ENCODE measurements at places on chromosomes 3 and 15.

- DNase-seq: no peak
These were observed 117.8 kb upstream of the KCNH8 start for GRCh38 chr3:19030522-19030839.

DNA sequence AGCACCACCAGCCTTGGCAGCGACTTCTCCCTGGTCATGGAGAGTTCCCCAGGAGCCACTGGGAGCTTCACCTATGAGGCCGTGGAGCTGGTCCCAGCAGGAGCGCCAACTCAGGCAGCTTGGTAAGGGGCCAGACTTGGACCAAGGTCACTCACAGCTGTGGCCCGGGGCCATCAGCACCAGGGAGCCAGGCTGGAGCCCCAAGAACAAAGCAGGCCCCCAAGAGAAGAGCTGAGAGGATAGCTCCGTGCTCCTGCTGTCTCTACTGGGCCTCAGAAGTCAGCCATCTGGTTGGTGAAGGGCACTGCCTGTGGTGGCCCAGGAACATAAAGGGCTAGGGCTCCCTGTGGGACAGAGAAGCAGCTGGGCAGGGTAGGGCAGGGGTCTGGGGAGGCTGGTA is 14.7 kb upstream of the CPNE9 start:
- no peak for DNase-seq

DNA sequence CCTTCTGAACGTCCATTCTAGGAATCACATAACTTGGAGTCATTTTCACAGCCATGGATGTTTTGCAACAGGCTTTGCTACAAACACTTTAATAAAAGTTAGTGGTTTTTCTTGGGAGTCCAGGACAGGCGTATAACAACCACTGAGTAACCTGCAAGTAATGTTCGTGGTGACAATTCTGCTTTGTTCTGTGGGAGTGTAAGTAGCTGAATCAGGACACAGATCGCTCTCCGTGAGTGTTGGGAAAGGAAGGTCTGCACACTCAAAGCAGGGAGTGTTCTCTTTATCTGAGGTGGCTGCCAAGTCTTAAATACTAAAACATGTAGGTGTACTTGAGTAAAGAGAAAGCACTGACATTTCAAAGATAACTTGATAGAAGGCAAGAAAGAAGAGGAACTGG is 7.9 kb upstream of the BNC1 start:
- no peak for DNase-seq

GRCh38 chr3:20537234-20537633 is 351.2 kb upstream of the SGO1 start:
- DNase-seq: no peak

DNA sequence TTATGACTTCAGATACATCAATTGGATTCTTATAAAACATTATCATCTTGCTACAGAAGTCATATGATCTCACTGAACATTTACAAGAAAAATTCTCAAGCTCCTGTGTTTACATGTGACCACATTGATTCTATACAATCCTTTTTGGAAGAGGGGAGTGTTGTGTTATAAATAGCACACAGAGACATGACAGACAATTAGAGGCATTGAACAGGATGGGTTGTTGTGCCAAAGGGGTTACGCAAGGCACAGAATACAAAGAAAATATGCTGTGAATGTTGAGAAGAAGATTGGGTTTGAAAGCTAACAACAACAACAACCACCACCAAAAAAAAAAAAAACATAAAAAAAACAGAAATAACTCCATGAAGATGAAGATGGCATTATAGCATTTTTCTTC is 32.5 kb upstream of the TBL1XR1 start:
- DNase-seq: no peak

- DNase-seq: no peak
These were observed 51.2 kb downstream of the MFN1 start for GRCh38 chr3:179398574-179399231.

GRCh38 chr15:95549168-95549738 is 781.2 kb upstream of the NR2F2 start:
- no peak for DNase-seq

All from CD4-positive, CD25-positive, alpha-beta regulatory T cell (primary cell).